Daoy (cell line): ENCODE measurements at places on chromosomes 2 and 18. TPM values are rescaled to one million over a fixed set of nuclear protein-coding genes. Genes with fewer than 3 reads are reported as not detected.

ANKRD30B gene
- total RNA-seq = 0.23 TPM in 1 of 2 replicates, not detected in the other

- peak; percentile 90 for DNase-seq
Measured at GRCh38 chr2:157692768-157693167, 64.1 kb upstream of the ACVR1C start.

- no peak for DNase-seq
Measured at GRCh38 chr18:10330428-10330827, 124.0 kb upstream of the APCDD1 start.

GRCh38 chr2:8882094-8882493, 44.7 kb upstream of the KIDINS220 start:
- DNase-seq = peak; percentile 17

- no peak for DNase-seq
Measured at GRCh38 chr2:21228041-21228895, 104.5 kb downstream of the TDRD15 start.

WDR35 gene
- 15.6 and 17.8 TPM in 2 replicates for total RNA-seq

GRCh38 chr18:58526425-58527284, 102.2 kb downstream of the ALPK2 start:
- no peak for DNase-seq

DNA sequence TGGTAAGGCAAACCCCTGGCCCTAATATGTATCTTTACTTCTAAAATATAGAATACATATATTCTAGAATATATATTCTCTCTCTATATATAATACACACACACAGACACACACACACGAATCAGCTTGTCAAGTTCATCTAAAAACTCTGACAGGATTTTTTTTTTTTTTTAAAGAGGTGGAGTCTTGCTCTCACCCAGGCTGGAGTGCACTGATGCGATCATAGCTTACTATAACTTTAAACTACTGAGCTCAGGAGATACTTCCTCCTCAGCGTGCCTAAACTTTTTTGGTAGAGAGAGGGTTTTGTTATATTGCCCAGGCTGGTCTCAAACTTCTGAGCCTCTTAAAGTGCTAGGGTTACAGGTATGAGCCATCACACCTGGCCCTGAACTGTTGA, 45.2 kb downstream of the DOK1 start:
- no peak for DNase-seq

HK2 gene
- 7.7 and 8.9 TPM in 2 replicates for total RNA-seq

EMILIN2 gene
- total RNA-seq = 0.40 TPM in 1 of 2 replicates, not detected in the other

LRATD1 gene
- total RNA-seq = not detected in 2 replicates

DNA sequence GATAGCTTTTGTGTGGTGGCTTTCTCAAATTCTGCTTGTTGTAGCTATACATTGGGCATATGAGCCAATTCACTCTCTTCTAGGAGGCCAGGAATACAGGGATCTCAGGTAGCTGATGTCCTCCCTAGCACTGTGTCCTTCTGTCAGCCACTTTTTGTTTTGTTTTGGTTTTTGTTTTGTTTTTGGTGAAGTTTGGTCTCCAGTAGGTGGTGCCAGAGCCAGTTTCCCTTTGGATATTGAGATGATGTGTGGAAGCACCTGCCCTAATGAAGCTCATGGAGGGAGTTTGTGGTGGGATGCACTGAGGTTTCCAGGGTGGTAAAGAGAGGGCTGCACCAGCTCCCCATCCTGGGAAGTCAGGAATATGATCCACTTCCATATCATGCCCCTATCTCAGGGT, 100.5 kb upstream of the VWC2L start:
- no peak for DNase-seq

GRCh38 chr2:128275498-128276045, 43.1 kb downstream of the HS6ST1 start:
- DNase-seq = no peak

C2orf81 gene
- total RNA-seq = 1.4 TPM in 2 replicates

GRCh38 chr2:106106622-106107508, 87.2 kb downstream of the UXS1 start:
- DNase-seq = no peak

DNA sequence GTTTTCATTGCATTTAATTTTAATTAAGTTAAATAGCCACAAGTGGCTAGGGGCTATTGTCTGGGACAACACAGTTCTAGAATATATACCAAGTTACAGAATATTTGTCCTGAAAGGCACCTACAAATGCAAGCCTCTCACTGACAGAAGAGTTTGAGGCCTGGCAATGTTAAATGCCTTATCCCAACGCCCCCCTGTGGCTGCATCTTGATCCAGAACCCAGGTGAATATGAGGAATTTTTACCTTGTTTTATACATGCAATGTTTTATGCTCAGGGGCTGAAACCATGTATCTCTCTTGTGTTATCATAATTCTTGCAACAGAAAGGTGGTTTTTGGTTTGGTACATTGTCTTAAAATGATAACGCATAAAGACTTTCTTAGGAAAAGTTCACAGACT, 71.8 kb upstream of the SEC11C start:
- DNase-seq = no peak

SELENOI gene
- total RNA-seq = 26.1 and 33.2 TPM in 2 replicates

GRCh38 chr2:73257425-73258125, 23.5 kb downstream of the CCT7 start:
- DNase-seq = no peak

TMEM247 gene
- not detected in 2 replicates for total RNA-seq

DNA sequence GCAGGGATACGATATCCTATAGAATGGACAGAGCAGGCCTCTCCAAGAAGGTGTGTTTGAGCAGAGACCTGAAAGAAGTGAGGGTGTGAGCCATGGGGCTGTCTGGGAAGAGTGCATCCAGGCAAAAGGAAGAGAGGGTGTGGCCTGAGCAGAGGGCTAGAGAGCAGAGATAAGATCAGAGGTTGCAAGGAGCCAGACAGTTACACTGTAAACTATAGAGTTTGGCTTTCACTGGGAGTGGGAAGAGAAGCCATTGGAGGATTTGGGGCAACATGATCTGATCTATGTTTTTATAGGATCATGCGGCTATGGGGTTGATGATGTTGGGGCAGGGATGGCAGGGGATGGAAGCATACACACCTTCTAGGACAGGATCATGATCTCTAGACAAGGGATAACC, 124.1 kb upstream of the MAP3K20 start:
- no peak for DNase-seq

EIF2AK2 gene
- 20.1 and 28.0 TPM in 2 replicates for total RNA-seq

HOXD13 gene
- 20.7 and 21.5 TPM in 2 replicates for total RNA-seq

GRCh38 chr2:179800776-179801175, 60.6 kb downstream of the ZNF385B start:
- DNase-seq = no peak

GRCh38 chr2:240896871-240897692, 1.1 kb upstream of the MAB21L4 start:
- DNase-seq = peak; percentile 39

DNA sequence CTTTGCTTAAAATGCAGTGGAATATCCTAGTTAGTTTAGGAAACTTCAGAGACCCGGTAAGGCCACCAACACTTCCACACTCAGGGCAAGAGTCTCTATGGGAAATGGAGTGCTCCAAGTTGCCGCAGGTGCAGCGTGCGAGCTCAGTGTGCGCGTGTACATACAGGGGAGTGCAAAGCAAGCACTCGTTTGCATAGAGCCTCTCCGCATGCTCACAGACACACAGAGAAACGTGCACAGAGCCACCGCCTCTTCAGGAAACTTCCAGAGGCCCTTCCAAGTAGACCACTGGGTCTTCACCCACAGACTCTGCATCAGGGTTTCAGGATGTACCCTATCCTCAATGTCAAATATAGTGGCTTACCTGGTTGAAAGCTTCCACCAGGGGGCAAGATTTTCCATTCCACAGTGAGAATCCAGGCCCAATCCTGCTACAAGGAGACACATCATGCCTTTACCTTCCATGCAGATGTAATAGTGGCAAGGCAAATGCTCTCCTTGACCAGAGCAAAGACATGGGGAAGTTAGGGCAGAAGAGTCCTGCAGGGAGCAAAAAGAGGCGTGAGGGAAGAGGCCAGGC, 513.0 kb upstream of the MYT1L start:
- no peak for DNase-seq

DNA sequence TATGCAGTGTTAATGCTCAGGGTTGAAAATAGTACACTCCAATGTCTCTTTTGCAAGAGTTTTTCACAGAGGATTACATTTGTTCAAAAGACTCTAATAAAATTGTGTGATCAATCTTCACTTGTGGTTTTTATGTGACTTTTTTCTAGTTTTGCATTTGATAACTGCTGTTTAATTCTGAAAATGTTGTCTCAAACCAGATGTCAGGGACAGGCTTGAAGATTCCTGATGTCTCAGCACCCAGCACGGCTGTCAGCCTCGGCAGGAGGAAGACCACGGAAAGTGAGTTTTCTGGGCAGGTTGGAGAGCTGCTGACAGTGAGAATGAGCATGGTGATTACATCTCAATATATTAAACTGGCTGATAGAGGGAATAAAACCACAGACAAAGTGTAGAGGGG, 9.1 kb downstream of the SOX11 start:
- DNase-seq = no peak

LBX2 gene
- 0.97 and 1.7 TPM in 2 replicates for total RNA-seq

DNA sequence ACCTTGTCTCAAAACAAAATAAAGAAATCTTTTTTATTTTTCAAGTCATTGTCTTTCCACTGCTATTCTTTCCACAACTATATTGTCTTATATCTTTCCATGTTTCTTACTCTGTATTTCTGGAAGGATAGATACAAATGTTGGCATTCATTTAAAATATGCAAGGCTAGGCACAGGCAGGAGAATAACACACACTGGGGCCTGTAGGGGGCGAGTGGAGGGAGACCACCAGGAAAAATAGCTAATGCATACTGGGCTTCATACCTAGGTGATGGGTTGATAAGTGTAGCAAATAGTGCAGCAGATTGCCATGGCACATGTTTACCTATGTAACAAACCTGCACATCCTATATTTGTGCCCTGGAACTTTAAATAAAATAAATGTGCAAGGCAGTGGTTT, 9.6 kb downstream of the MRPL30 start:
- DNase-seq = no peak

GRCh38 chr2:166614503-166614902, 120.5 kb upstream of the SCN7A start:
- no peak for DNase-seq

- DNase-seq = no peak
Measured at GRCh38 chr18:49431165-49431962, 29.1 kb downstream of the DYM start.

- no peak for DNase-seq
Measured at GRCh38 chr2:232293191-232293590, 85.4 kb upstream of the ALPP start.

TMBIM1 gene
- total RNA-seq = 39.1 and 44.4 TPM in 2 replicates

- peak; percentile 90 for DNase-seq
Measured at GRCh38 chr2:96665083-96665569, 22.6 kb downstream of the FER1L5 start.

DNA sequence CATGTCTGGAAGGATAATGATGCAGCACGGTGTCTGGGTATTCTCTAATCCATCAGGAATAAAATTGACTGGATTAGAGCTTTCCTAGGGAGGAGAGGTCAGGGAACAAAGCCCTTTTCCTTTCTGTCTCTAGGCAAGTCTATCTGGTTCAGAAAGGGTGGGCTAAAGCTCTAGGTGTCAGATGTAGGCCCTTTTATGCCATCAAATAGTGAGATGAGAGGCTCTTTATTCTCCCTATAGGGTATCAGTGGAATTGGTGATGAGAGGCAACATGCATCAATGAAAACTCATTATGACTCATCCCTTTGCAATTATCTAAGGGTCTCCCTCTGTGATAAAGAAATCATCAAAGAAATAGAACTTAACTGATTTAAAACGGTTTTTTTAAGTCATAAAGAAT, 328.0 kb upstream of the CRIM1 start:
- DNase-seq = no peak

DNA sequence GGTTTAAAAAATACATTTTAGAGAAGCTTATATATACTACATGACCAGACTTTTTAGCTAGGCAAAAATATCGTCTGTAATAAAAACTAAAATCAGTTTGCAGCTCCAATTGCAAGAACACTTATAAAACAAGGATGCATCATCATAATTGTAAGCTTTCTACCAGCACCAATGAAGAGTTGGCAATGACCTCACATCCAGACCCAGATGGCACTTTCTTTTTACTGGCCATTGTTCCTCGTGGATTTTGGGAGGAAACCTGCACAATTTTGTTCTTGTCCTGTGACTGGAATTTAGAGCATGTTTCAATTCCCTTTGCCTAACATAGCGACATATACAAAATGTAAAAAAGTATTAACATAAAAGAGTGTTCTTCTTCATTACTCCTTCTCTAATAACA, 174.3 kb downstream of the ZNF521 start:
- no peak for DNase-seq

DNA sequence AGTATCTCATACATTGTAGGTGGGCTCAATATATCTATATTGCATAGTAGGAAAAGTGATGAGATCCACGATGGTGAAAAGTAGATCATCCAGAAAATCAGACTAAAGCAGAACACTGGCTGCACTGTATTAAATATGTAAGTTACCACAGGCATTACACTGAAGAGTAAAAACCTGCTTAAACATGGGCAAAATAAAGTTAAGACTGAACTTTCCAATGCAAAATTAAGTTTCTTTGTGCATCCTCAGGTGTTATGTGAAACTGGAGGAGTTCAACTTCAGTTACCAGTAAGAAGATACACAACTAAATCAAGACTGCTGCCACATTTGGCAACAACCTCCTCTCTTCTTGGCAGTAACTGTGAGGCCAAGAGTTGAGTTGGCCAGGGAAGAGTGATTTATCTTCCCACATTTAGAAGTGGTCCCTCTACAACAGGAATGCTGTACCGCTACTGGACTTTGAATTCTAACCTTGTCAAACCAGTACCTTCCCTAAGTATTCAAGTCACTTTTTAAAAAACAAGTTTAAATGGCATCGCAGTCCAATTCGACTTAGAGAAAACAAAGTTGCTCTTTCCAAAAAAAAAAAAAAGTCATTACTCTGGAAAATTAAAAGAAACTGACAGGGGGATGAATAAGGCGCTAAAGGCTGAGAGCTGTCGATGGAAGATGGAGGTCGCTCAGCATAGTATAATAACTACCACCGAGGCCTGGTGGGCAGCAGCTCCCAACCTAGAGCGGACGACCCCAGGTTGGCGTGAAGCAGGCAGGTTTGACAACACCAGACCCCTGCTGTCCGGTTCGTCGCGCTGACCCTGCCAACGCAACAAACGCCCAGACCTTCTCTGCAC, 1.1 kb downstream of the MAP4K3 start:
- peak; percentile 24 for DNase-seq

- DNase-seq = no peak
Measured at GRCh38 chr18:73153271-73153670, 285.5 kb upstream of the NETO1 start.

ARHGAP15 gene
- 0.51 and 1.4 TPM in 2 replicates for total RNA-seq

- DNase-seq = no peak
Measured at GRCh38 chr2:166610180-166610912, 116.3 kb upstream of the SCN7A start.

- no peak for DNase-seq
Measured at GRCh38 chr18:8328126-8328525, 281.1 kb upstream of the RAB12 start.

DNA sequence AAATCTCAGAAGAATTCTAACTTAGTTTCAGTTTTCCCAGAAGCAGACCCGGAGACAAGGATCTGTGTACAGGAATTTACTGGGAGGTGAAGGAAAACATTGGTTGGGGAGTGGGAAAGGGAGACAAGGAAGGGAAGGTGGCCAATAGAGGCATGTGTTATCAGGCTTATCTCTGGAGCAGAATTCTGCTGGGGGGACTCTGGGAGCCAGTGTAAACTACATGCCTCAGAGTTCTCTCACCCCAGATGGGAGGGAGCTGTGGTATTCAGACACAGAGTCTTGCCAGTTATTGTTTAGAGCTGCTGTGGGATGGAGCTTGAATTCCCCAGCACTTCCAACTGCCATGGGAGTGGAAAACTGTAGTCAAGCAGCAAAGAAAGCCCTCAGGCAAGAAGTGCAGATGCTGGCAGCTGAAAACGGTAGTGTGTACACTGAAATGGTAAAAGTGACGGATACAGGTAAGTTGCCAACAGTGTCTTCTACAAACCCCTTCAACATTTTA, 19.0 kb downstream of the DNPEP start:
- peak; percentile 76 for DNase-seq

- peak; percentile 41 for DNase-seq
Measured at GRCh38 chr2:160087854-160088745, 25.7 kb upstream of the PLA2R1 start.
